ENCODE measurements at places on chromosomes 16 and 17. TPM values are rescaled to one million over a fixed set of nuclear protein-coding genes. Genes with fewer than 3 reads are reported as not detected.

The PPP1R27 gene
- total RNA-seq: not detected

The TP53TG3D gene
- 1.3 TPM for total RNA-seq

The CORO6 gene
- 7.7 TPM for total RNA-seq

The ORC6 gene
- total RNA-seq: 0.78 TPM

The KRT39 gene
- 0.35 TPM for total RNA-seq

The PAGR1 gene
- 15.2 TPM for total RNA-seq

The ZFHX3 gene
- 29.0 TPM for total RNA-seq

The CPHXL2 gene
- total RNA-seq: not detected

The IL34 gene
- total RNA-seq: 3.3 TPM

The HIGD1B gene
- total RNA-seq: 36.4 TPM

The PYY gene
- total RNA-seq: not detected

The CHST4 gene
- total RNA-seq: 0.38 TPM

The RAB11FIP4 gene
- 13.5 TPM for total RNA-seq

The DOC2B gene
- total RNA-seq: 13.7 TPM

The TSNAXIP1 gene
- 0.55 TPM for total RNA-seq

The ZNF821 gene
- total RNA-seq: 5.6 TPM

The BPTF gene
- total RNA-seq: 91.8 TPM

The KRT28 gene
- total RNA-seq: not detected

The FASN gene
- total RNA-seq: 432 TPM

The SLC13A2 gene
- total RNA-seq: 0.87 TPM

The VTN gene
- 1.3 TPM for total RNA-seq

The DPEP3 gene
- total RNA-seq: not detected

The NPIPA5 gene
- 12.0 TPM for total RNA-seq

The SHISA6 gene
- not detected for total RNA-seq

The ZP2 gene
- 0.67 TPM for total RNA-seq

The NPIPB13 gene
- total RNA-seq: 19.9 TPM

The MXRA7 gene
- 159 TPM for total RNA-seq

The LITAFD gene
- total RNA-seq: not detected

The CMTM2 gene
- total RNA-seq: 3.1 TPM

The YBX2 gene
- total RNA-seq: not detected

The SMCR8 gene
- total RNA-seq: 25.2 TPM

The NETO2 gene
- total RNA-seq: 11.2 TPM

The PLCD3 gene
- 37.0 TPM for total RNA-seq

The CCL8 gene
- 1.5 TPM for total RNA-seq

The PLCG2 gene
- 47.6 TPM for total RNA-seq

The LLGL2 gene
- 133 TPM for total RNA-seq

The ITGB3 gene
- 6.6 TPM for total RNA-seq

The CCL16 gene
- total RNA-seq: 0.58 TPM

The TPSD1 gene
- 9.4 TPM for total RNA-seq

The CSF3 gene
- 1.2 TPM for total RNA-seq

The KRT32 gene
- total RNA-seq: not detected

The SP2 gene
- 16.9 TPM for total RNA-seq

The IRF8 gene
- 43.1 TPM for total RNA-seq

The HOXB6 gene
- total RNA-seq: 4.9 TPM

The TEKT1 gene
- not detected for total RNA-seq

The IST1 gene
- 184 TPM for total RNA-seq

The PYDC1 gene
- total RNA-seq: not detected

The EPOP gene
- 2.1 TPM for total RNA-seq

The PLLP gene
- 104 TPM for total RNA-seq

The TPSG1 gene
- 2.3 TPM for total RNA-seq

The CD79B gene
- 4.7 TPM for total RNA-seq

The CSH2 gene
- total RNA-seq: not detected

The ENPP7 gene
- total RNA-seq: not detected

The MT1M gene
- 40.3 TPM for total RNA-seq

The ALOX15B gene
- 80.2 TPM for total RNA-seq

The SSTR5 gene
- total RNA-seq: not detected

The LAT gene
- total RNA-seq: 13.4 TPM

The TBC1D26 gene
- not detected for total RNA-seq
